ENCODE measurements at places on chromosomes 3 and 15.
A peak's percentile ranks its signal among the peaks of the same experiment; 100 is the strongest.

- H3K36me3 ChIP-seq: peaks cover 3% of the 10 kb centered on the region
- DNase-seq: peak; percentile 38
- peak within 1 kb of the TSS; percentile 65 for H3K4me3 ChIP-seq
- peak within 1 kb of the TSS; percentile 13 for H3K27ac ChIP-seq
These were observed at the start of gene MAP6D1 for GRCh38 chr3:183825456-183826161. Gene MAP6D1 (minus strand): TSS chr3:183825577. CDS start chr3:183825547, 30 bp downstream.

GRCh38 chr15:96687388-96688107 lies 357.0 kb downstream of the NR2F2 start:
- no peaks in the 10 kb centered on the region for H3K4me1 ChIP-seq
- no peaks in the 10 kb centered on the region for H3K36me3 ChIP-seq
- no peak overlapping the region for H3K27ac ChIP-seq
- DNase-seq: no peak

GRCh38 chr3:14093831-14094230 lies 30.8 kb downstream of the CHCHD4 start:
- no peaks in the 10 kb centered on the region for H3K36me3 ChIP-seq
- no peak for DNase-seq
- no peaks in the 10 kb centered on the region for H3K27me3 ChIP-seq
- no peak overlapping the region for H3K4me3 ChIP-seq
- no peaks in the 10 kb centered on the region for H3K4me1 ChIP-seq

DNA sequence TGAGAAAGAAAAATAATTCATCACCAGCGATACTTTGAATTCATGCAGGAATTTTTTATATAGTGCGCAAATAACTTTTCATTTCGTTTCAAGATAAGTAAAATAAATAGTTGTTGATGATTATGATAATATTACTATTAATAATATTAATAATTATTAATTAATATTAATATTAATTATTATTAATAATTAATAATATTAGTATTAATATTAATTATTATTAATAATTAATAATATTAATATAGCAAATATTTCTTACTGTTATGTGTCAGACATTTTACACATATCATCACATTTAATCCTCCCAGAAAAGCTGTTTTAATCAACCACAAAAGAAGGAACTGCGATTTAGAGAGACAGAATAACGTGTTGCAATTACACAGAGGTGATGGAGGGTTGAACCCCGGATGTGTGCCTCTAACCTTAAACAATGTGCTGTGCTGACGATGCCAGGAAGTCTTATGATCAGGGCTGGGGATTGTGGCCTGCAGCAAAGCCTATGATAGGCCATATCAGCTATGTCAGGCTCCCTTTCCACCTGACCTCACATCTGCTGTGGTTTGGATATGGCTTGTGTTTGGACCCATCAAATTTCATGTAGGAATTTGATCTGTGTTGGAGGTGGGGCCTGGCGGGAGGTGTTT lies 263.5 kb upstream of the NR2F2 start:
- H3K27me3 ChIP-seq: no peaks in the 10 kb centered on the region
- H3K27ac ChIP-seq: no peak overlapping the region
- DNase-seq: no peak
- H3K4me1 ChIP-seq: no peaks in the 10 kb centered on the region

DNA sequence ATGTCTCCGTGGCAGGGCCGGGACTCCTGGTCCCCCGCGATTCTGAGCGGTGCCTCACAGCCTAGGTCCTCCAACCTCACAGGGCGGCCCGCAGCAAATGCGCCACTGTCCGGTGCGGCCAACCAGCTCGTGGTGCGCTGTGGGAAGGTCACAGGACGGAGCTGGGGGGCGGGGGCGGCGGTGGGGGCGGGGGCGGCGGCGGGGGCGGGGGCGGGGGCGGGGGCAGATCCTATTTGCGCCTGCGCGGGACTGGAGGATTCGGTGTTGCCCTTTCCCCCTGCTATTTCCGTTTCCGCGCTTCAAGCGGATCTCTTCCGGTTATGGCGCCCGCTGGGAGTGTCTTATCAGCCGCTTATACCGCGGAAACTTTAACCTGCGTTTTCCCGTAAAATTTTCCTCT lies 106.7 kb upstream of the SNRPN start:
- H3K4me1 ChIP-seq: no peaks in the 10 kb centered on the region
- no peaks in the 10 kb centered on the region for H3K27me3 ChIP-seq
- peak; percentile 78 for DNase-seq
- no peak overlapping the region for H3K4me3 ChIP-seq
- H3K27ac ChIP-seq: no peak overlapping the region

GRCh38 chr15:56445746-56446145 lies 19.2 kb downstream of the MNS1 start:
- H3K4me1 ChIP-seq: no peaks in the 10 kb centered on the region
- H3K36me3 ChIP-seq: no peaks in the 10 kb centered on the region
- no peak for DNase-seq
- no peak overlapping the region for H3K4me3 ChIP-seq
- H3K27me3 ChIP-seq: no peaks in the 10 kb centered on the region
- H3K27ac ChIP-seq: no peak overlapping the region

GRCh38 chr3:39531066-39531465 lies 63.6 kb downstream of the MOBP start:
- DNase-seq: no peak
- no peak overlapping the region for H3K27ac ChIP-seq
- no peaks in the 10 kb centered on the region for H3K36me3 ChIP-seq
- H3K4me3 ChIP-seq: no peak overlapping the region
- H3K4me1 ChIP-seq: no peaks in the 10 kb centered on the region

- no peak for DNase-seq
- no peak overlapping the region for H3K4me3 ChIP-seq
- no peaks in the 10 kb centered on the region for H3K36me3 ChIP-seq
These were observed 28.7 kb downstream of the SATB1 start for GRCh38 chr3:18396428-18396827.

DNA sequence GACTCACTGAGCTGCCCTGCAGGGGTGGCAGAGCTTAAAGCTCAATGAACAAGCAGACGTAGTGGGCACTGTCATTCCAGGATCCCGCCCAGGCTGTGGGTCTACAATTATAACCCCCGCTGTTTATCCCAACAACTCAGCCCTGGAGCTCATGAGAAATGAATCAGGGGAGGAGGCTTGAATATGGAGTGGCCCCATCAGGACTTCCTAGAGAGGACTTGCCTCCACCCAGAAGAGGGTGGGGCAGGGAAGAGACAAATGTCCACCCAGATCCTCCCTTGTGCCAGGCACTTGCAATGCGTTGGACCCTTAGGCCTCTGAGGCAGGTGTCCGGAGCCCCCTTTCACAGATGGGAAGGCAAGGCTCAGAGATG lies 33.0 kb downstream of the SLC6A20 start:
- no peak overlapping the region for H3K27ac ChIP-seq
- H3K4me3 ChIP-seq: no peak overlapping the region
- H3K27me3 ChIP-seq: peaks cover 4% of the 10 kb centered on the region
- no peak for DNase-seq

Measured in fibroblast of lung (primary cell).